ENCODE measurements at places on chromosomes 2 and 18.

- DNase-seq = no peak
Measured at GRCh38 chr18:7740821-7741220, 173.7 kb downstream of the PTPRM start.

DNA sequence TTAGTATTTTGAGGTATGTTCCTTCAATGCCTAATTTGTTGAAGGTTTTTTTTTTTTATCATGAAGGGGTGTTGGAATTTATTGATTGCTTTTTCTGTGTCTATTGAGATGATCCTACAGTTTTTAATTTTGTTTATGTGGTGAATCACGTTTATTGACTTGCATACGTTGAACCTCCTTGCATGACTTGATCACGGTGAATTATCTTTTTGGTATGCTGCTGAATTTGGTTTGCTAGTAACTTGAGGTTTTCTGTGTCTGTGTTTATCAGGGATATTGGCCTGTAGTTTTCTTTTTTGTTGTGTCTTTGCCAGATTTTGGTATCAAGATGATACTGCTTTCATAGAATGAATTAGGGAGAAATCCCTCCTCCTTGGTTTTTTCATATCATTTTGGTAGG lies 23.9 kb downstream of the CLIP4 start:
- no peak for DNase-seq

DNA sequence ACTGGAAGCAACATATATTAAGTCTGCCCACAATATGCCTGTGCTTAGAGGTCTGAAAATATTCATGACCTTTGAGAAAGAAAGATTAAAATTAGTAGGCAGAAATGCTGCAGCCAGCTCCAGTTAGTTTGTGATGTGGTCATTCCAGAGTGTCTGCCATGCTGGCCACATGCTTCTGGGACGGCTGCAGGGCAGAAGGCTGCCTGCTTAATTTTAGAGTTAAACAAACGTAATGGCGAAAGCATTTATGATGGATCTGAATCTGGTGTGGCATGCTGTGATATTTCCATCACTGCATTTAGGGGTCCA lies 95.4 kb downstream of the FHOD3 start:
- no peak for DNase-seq

- no peak for DNase-seq
Measured at GRCh38 chr2:128748336-128748735, 429.7 kb upstream of the HS6ST1 start.

- no peak for DNase-seq
Measured at GRCh38 chr2:6854416-6854815, 11.3 kb downstream of the CMPK2 start.

- no peak for DNase-seq
Measured at GRCh38 chr2:44348400-44348799, 12.9 kb downstream of the PREPL start.

DNA sequence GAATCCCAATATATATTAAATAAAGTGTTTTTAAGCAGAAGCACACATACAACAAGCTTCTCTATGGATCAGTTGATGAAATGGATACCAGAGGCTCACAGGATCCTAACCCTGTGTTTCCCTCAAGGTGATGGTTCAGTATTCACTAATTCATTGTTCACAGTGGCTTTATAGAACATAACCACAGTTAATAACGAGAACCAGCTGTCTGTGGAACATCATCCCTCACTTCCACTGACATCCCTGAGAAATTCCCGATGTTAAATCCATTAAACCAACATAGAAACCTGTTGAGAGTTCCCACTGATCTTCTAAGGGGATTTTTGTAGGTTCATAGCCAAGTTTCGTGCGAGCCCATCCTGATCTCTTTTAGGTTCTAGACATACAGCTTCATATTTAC lies 29.0 kb downstream of the CCDC195 start:
- DNase-seq = no peak

GRCh38 chr2:68741805-68742306 lies 7.2 kb downstream of the ARHGAP25 start:
- no peak for DNase-seq

Measured in cortex of kidney (tissue), 1 donor.